Activated T-helper 1 cell treated with anti-CD3 and anti-CD28 coated beads, Interleukin-12 subunit alpha, Interleukin-12 subunit beta, Interleukin-2, Interleukin-4 antibody, amounts not matched to agents 30 ng/mL and 10 ng/mL and 1 ng/mL, durations not matched to agents 14 hours and 24 hours and 36 hours (primary cell): ENCODE measurements at places on chromosomes 11 and 22. TPM values are rescaled to one million over a fixed set of nuclear protein-coding genes. Genes with fewer than 3 reads are reported as not detected.

The CDC42BPG gene
- total RNA-seq: 0.29 and 0.44 TPM in 2 replicates

The CCDC116 gene
- 0.54 and 0.73 TPM in 2 replicates for total RNA-seq

The ACR gene
- total RNA-seq: not detected in 2 replicates

The OR56A1 gene
- not detected in 2 replicates for total RNA-seq

The TBX10 gene
- total RNA-seq: not detected in 2 replicates

The PTPRCAP gene
- total RNA-seq: 108 and 109 TPM in 2 replicates

The OSBP2 gene
- 1.6 and 1.9 TPM in 2 replicates for total RNA-seq

The SLN gene
- total RNA-seq: not detected in 2 replicates

The DBX1 gene
- not detected in 2 replicates for total RNA-seq

The MN1 gene
- 0.07 and 0.08 TPM in 2 replicates for total RNA-seq

The OR51B2 gene
- total RNA-seq: not detected in 2 replicates

The RTN4RL2 gene
- total RNA-seq: 0.54 TPM in 1 of 2 replicates, not detected in the other

The TSPAN32 gene
- 2.1 and 2.2 TPM in 2 replicates for total RNA-seq

The IGLL1 gene
- not detected in 2 replicates for total RNA-seq

The ANO9 gene
- 33.1 and 33.8 TPM in 2 replicates for total RNA-seq

The OR8K3 gene
- not detected in 2 replicates for total RNA-seq

The SHANK2 gene
- not detected in 2 replicates for total RNA-seq

The CRYBB3 gene
- total RNA-seq: 0.60 TPM in 1 of 2 replicates, not detected in the other

The CCDC81 gene
- 0.98 and 1.3 TPM in 2 replicates for total RNA-seq

The OR4D9 gene
- not detected in 2 replicates for total RNA-seq

The THAP7 gene
- 35.1 and 36.8 TPM in 2 replicates for total RNA-seq

The IGSF22 gene
- 0.81 and 0.86 TPM in 2 replicates for total RNA-seq

The RHOG gene
- total RNA-seq: 170 and 179 TPM in 2 replicates
